ENCODE measurements at places on chromosomes 7 and 10. TPM values are rescaled to one million over a fixed set of nuclear protein-coding genes. Genes with fewer than 3 reads are reported as not detected.

The SPDYE8 gene
- not detected for total RNA-seq

The CFTR gene
- total RNA-seq, result 28.0 TPM

The SLC26A5 gene
- 1.9 TPM for total RNA-seq

The PILRA gene
- 36.9 TPM for total RNA-seq

The AKR1C3 gene
- 63.6 TPM for total RNA-seq

The MACC1 gene
- total RNA-seq, result 22.1 TPM

The PCGF6 gene
- 5.5 TPM for total RNA-seq

The STEAP1 gene
- total RNA-seq, result 5.7 TPM

The FAM241B gene
- total RNA-seq, result 5.2 TPM

The IKZF1 gene
- 41.4 TPM for total RNA-seq

The ATOH7 gene
- not detected for total RNA-seq

The SSBP1 gene
- 64.9 TPM for total RNA-seq

The PPP1R3C gene
- total RNA-seq, result 15.1 TPM

The ZNF853 gene
- 5.2 TPM for total RNA-seq

The FKBP9 gene
- 113 TPM for total RNA-seq

The SH2B2 gene
- total RNA-seq, result 13.2 TPM

The HHEX gene
- 12.2 TPM for total RNA-seq

Data from upper lobe of right lung (tissue), 1 donor.